ENCODE measurements at places on chromosomes 2 and 18. TPM values are rescaled to one million over a fixed set of nuclear protein-coding genes. Genes with fewer than 3 reads are reported as not detected.

Gene TTC21B
- 9.3 TPM for total RNA-seq

DNA sequence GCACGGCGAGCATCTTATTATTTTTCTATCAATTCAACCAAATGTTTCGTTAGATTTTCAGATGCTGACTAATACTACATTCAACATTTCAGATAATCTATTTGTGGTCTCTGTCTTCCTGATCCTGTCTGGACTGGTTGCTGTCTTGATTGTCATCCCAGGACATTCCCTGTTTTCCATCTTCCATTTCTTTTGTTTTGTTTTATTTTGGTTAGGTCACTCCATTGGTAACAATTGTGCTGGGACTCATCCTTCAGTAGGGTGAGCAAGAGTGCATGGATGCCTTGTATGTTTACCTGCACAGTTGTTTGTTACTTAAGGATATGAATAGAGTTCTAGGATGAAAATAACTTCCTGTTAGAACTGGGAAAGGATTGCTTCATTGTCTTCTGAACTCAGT is 55.9 kb upstream of the ACYP2 start:
- DNase-seq, result peak; percentile 43

DNA sequence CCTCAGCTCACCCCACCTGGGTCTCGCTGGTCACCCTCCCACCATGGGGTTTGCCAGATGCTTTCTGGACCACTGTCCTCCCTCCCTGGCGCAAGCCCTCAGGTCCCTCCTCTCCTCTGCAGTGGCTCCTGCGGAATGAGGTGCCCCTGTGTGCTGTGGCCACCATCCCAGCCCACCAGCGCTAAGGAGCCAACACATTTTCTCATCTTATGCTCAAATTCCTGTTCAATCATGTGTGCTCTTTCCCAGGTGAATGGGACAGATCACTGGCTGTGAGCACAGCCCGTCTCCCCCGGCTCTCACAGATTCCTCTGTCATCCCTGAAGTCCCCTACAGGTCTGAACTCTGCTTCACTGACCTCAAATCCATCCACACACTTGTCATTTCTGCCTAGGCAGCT is 15.2 kb upstream of the CCDC74B start:
- no peak for DNase-seq

DNA sequence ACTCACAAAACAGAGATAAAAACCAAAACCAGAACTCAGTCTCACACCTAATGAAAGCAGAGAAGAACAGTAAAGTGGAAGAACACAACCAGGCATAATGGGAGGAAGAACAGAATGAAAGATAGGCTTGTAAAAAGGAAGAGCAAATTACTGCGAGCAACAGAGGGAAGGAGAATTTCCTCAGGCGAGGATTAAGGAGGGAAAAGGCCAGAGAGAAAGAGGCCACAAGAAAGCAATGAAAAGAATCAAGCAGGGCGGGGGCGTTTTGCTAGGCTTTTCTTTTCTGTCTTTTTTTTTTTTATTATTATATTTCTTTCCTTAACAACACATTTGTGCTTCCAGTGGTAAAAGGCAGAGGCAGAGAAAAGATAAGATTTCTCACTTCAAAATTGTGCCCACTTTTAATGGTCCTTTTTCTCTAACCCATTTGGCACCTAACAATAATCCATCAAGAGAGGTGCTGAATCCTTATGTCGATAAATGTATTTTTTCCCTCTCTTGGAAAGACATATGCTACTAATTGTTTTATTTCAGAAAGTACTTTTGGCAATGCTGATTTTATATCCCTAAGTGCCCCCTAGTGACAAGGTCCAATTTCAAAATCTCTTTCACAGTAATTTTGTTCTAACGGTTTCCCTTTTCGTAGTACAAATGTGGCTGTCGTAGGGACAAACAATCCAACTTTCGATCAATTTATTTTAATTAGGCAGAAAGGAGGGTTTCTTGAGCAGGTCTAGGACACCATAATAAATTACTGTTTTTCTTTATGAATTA is 138.7 kb upstream of the AQP4 start:
- DNase-seq, result no peak

DNA sequence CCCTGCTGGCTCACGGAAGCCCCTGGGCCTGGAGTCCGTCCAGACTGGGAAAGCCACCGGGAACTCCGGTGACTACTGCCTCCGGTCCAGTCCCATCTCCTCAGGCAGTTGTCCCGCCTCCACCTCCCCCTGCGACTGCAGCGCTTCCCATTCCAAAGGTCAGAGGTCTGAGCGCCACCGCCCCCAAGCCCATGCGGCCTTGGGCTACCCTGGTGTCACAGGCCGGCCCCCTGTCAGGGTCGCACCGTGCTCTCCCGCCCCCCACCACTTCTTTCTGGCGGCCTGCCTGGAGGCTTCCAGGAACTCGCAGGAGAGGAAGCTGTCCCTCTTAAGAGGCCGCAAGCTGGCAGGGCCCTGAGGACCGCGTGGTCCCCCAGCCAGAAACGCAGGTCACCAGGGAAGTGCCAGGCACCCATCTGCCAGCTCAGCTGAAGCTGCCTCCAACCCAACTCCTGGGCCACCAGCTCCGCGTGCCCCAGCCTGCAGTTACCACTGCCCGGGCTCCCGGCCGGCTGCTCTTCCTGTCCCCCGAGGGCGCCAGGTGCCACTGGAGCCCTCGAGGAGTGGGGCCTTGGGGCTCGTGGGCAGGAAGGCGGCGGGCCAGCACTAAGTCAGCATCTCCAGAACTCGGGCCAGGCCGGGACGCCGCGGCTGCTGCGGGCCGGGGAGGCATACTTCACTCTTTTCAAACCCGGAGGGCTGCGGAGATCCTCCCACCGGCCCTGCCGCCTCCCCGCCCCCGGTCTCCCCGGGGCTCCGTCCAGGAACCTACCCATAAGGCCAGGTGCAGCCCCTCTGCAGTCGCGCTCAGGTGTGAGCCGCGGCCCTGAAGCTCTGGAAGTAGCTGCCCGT is 83.3 kb upstream of the POMC start:
- peak; percentile 27 for DNase-seq

GRCh38 chr2:150465703-150466569 is 21.5 kb downstream of the RND3 start:
- DNase-seq, result no peak

GRCh38 chr2:163505281-163505680 is 230.5 kb downstream of the FIGN start:
- no peak for DNase-seq

- DNase-seq, result peak; percentile 83
Observed at GRCh38 chr2:98806236-98806697, 75.3 kb upstream of the MGAT4A start.

- DNase-seq, result peak; percentile 77
Observed at GRCh38 chr2:191637182-191638078, 40.5 kb upstream of the NABP1 start.
